ENCODE measurements at places on chromosomes 16 and 17.

GRCh38 chr17:74009056-74009625 is 194.3 kb upstream of the RPL38 start:
- DNase-seq, result no peak

DNA sequence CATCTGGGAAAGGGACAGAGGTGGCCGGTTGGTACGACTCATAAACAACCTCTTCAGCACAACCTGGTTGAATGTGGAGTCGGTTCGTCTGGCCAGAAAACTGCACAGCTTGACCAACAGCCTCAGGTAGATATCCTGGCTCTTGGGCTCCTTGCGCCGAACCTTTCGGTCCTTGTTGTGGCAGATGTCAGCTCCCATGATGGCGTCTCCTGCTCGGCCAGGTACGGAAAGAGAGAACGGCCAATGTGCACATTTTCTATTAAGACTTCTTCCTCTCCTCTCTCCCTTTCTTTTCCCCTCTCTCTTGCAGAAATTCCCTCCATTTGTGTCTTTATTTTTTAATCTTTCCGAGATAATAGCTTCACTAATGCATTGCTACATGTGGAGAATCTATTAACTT is 41.8 kb upstream of the CNTNAP4 start:
- DNase-seq, result no peak

DNA sequence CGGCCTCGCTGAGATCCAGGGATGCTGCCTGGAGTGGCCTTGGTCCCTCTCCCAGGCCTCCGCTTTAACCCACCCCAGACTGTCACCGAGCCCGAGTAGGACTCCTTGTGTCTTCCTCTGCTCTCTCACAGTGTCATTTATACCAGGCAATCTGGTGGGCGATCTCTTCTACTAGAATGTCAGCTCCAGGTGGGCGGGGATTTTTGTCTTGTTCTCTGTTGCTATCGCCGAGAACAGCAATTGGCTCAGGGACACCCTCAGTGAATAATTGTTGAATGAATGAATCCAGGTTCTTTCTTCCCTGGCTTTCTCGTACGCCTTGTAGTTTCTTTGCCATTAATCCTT is 591 bp downstream of the DHX38 start:
- no peak for DNase-seq

DNA sequence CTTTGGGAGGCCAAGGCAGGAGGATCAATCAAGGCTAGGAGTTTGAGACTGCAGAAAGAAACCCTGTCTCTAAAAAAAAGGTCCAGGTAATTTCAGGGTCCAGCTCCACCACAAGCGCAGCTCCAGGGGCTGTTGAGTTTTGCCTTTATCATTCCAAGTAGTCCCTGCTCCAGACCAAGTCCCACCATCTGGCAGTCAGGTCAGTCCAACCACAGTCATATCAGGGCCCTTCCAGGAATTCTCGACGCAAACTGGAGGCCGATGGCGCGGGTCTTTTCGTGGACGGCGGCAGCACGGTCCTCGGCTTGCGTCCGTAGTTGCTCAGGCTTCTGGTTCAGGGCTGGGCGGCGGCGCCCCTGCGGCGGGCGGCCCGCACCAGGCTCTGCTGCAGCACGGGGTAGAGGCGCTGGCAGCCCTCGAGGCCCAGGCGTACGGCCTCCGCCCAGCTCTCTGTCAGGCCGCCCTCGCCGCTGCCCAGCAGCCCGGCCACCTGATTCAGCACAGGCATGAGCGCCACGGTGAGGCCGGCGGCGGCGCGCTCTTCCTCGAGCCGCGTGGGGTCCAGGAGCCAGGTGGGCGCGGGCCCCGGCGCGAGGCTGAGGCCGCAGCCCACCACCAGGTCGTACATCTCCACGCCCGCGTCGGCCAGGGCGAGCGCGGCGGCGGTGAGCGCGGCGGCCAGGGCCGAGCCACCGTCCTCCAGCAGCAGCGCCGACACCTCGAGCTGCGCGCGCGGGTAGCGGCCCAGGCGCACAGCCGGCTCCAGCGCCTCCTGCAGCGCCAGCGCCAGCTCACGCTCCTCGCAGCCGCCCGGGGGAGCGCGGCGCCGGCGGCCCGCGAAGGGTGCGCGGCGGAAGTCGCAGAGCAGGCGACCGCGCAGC is 752 bp downstream of the EXOSC6 start:
- peak; percentile 71 for DNase-seq

- DNase-seq, result no peak
Observed at GRCh38 chr16:67040166-67040565, 11.2 kb downstream of the CBFB start.

- DNase-seq, result no peak
Observed at GRCh38 chr17:21160401-21160800, 33.6 kb downstream of the DHRS7B start.

- DNase-seq, result no peak
Observed at GRCh38 chr17:32019228-32019627, 12.0 kb downstream of the LRRC37B start.
